Motor neuron (in vitro differentiated cells): ENCODE measurements at places on chromosomes 2 and 18. TPM values are rescaled to one million over a fixed set of nuclear protein-coding genes. Genes with fewer than 3 reads are reported as not detected.

Gene CRYBA2
- not detected in 2 replicates for total RNA-seq

Gene COLEC12
- 1.0 and 1.1 TPM in 2 replicates for total RNA-seq

Gene TMEM178A
- total RNA-seq, result 4.9 and 5.2 TPM in 2 replicates

Gene GKN2
- total RNA-seq, result 0.27 TPM in 1 of 2 replicates, not detected in the other

Gene EPB41L3
- 30.6 and 35.1 TPM in 2 replicates for total RNA-seq

Gene CXCR2
- total RNA-seq, result 0.18 and 0.85 TPM in 2 replicates

Gene DSG3
- 0.17 TPM in 1 of 2 replicates, not detected in the other for total RNA-seq
